ENCODE measurements at places on chromosomes 12 and 14. TPM values are rescaled to one million over a fixed set of nuclear protein-coding genes. Genes with fewer than 3 reads are reported as not detected.

DNA sequence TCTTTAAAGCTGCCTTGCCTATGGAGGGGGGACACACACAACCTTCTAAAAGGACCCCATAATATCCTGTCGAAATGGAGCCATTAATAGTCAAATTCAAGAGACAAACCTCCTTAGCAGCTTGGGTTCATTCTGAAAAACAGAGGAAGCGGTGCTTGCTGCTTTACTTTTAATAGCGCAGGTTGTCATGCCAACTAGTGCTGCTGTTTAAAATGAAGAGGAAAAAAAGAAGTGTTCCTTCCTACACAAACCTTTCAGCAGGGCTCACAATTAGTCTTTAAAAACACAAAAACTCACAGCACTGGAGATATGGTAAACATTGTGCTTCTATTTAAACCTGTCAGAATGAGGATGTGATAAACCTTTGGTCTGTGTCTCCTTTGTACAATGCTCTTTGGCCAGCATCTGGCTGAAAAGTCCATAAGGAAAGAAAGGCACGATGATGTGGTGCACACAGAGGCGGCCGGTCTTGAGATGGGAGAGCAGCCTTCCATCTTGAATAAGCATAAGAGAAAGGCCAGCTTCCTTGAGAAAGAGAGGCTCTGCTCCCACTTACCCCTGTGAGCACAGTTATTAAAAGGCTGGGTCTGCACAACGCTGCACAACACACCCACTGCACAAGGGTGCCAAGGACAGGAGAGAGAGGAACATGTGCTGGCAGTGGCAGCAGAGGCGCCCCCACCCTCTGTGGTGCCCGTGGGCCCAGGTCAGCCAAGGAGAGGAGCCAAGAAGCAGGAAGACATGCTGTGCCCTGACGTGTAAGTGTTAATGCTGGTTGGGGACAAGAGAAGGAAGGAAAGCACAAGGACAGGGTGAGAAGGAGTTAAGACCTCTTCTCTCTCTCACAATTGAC, 144.6 kb downstream of the TTC7B start:
- no peak for DNase-seq

DNA sequence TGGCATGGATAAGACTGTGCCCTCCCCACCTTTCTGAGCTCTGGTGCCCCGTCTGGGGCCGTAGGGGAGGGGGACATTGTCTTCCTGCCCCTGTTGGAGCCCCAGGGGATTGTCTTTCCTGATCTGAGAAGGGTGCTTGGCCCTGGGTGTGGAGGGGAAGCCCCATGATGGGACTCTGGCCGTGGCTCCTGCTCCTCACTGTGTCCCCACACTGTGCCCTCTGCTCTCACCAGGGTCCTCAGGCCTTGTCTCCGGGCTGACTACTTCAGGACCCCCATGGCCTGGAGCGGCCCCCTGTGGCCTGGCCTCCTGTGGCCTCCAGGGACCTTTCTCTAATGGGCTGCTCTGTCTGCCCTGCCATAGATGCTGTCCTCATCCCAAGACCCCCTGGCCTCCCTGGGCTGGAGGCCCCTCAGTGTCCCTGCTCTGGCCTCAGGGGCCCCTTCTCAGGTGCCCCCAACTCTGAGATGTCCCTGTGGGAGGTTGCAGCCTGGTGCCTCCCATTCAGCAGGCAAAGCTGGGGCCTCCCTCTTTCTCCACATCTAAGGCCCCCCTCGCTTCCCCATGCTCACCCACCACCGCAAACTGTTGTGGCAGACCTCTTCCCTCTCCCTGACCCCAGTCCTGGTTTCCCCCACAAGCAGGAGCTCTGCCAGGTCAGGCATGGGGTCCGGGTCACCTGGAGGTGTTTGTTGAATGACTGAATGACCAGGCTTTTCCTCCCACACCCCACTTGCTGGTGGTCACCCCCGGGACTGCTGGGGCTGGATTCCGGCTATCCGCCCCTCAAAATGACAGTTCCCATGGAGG, 4.0 kb downstream of the KIF26A start:
- no peak for DNase-seq

DNA sequence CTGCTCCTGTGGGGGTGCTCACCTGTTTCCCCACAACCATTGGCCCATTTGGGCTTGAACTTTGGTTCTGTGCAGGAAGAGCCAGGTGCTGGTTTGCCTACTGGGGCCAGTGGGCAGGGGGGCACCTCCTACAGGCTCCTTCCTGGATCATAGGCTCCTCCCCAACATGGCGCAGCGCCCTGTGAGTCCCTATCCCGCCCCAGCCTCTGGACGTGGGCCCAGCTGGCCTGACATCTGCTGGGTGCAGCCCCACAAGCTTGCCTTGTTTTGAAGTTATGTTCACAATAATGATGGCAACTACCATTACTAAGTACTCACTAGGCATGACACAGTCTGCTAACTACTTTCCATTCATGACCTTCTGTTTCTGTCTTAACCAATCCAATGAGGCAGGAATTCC, 147.8 kb downstream of the RBM19 start:
- no peak for DNase-seq

GRCh38 chr12:15118955-15119354, 102.3 kb downstream of the RERG start:
- DNase-seq: no peak

DNA sequence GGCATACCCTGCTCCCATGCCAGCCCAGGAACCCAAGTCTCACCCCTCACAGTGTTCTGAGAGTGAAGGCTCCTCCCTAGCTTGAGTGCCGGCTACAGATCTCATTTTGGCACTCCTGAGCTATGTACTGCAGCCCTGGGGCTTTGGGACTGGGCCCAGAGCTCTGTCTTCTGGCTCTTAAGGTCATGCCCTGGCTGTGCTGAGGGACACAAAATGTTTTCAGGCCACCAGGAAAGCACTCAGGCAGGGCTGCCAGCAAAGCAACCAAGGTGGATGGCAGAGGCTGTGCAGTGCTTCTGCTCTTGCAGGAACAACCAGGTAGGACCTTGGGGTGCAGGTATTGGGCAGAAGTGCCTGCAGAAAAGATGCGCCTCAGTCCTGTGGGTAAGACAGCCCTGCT, 564.0 kb downstream of the SLC6A15 start:
- no peak for DNase-seq

The RPL36AL gene
- total RNA-seq: 151 TPM

- no peak for DNase-seq
Observed at GRCh38 chr12:69150796-69151127, 88.6 kb upstream of the CPSF6 start.

- DNase-seq: no peak
Observed at GRCh38 chr12:82955043-82955442, 268.3 kb downstream of the TMTC2 start.

Measured in neural crest cell (in vitro differentiated cells).